ENCODE measurements at places on chromosomes 7 and 10.
A peak's percentile ranks its signal among the peaks of the same experiment; 100 is the strongest.

DNA sequence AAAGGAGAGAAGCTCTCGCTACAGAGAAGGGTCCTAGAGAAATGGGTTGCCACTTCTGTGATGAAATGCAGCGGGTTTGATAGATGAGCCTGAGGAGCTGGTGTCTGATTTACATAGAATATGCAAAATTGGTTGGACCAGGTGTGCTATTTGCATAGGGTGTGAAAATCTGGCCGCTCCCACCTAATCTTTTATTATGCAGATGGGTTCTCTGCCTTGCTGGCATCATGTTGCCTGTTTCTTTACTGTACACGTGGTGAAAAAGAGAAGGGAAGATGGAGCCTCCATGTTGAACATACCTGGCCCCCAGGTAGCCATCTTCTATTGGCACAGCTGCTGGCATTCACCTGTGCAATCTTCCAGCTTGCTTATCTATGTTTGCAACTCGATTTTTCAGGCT is 212.2 kb downstream of the ANKRD7 start:
- DNase-seq, result no peak

- DNase-seq, result no peak
These were observed 1.6 kb upstream of the PIK3CG start for GRCh38 chr7:106863274-106863997.

DNA sequence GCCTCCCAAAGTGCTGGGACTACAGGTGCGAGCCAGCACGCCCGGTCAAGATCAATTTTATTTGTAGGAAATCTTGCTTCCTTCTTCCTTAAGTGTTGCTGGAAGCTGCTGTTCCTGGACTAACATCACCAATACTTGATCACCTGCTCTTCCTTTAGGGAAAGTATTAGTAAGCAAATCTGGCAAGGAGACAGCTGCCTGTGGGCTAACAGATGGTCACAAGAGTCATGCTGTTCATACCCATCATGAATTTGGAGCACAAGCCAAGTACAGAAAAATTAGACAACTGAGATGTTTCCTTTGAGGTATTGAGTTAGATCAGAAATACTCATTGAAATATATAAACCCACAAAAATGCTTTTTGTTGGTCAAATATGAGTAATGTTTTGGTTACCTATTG is 27.9 kb downstream of the BAIAP2L1 start:
- DNase-seq, result peak; percentile 91

- DNase-seq, result no peak
These were observed 8.9 kb upstream of the A1CF start for GRCh38 chr10:50894312-50894711.

DNA sequence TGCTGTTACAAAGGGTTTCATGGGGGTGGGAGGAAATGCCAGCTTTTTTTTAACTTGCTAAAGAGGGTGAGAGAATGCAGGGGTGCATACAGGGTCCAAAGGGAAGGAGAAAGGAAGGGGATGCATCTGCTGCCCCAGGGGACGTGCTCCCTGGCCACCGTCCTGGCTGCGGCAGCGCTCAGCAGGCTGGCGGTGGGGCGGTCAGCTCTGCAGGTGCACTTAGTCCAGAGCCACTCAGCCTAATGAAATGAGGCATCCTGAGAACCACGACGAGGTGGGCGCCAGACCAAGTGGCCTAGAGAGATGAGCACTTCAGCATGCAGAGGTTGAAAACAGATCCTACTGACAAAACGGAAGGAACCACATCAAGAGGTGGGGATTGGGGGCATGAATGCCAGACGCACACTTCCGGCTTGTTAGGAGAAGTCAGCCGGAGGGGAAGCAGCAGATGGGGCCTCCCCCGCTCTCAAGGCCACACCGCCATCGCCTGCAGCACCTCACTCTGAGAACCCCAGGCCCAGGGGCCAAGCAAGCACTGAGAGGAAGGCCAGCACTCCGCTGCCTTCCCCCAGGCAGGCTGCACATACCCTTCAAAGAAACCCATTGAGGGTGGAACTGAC is 94.5 kb downstream of the MAD1L1 start:
- no peak for DNase-seq

- DNase-seq, result no peak
These were observed 9.6 kb downstream of the UBTD1 start for GRCh38 chr10:97508342-97508741.

DNA sequence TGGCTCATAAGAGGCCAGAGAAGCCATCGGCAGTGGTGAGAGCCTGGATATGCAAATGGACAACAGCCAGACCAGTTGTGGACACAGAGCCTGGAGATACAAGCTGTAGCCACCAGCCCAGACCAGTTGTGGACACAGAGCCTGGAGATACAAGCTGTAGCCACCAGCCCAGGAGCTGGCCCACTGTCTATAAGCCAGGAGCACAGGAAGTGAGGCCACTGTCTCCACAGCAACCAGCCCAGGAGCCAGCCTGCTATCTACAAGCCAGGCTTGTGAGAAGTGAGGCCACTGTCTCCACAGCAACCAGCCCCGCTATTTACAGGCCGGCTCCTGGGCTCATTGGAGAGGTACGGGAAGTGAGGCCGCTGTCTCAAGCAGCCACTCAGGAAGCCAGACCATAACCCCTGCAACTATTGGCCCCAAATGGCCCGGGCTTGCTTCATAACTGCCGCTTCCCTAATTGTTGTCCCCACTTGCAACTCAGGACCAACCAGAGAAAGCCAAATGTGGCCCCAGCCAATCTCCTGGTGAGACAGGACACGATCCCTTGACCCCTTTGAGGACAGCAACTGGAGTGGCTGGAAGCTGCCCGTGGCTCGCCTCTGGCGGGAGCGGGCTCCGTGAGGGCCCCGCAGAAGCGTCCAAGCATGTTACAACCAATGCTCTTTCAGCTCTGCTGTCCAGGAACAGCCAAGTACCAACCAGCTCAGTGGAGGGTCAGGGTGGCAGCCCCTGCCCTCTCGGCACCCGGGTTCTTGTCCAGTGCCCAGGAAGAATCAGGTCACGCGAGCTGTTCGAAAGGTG is 44.1 kb upstream of the CNPY1 start:
- DNase-seq, result no peak

- no peak for DNase-seq
These were observed 91.1 kb upstream of the TNS3 start for GRCh38 chr7:47672977-47673381.

DNA sequence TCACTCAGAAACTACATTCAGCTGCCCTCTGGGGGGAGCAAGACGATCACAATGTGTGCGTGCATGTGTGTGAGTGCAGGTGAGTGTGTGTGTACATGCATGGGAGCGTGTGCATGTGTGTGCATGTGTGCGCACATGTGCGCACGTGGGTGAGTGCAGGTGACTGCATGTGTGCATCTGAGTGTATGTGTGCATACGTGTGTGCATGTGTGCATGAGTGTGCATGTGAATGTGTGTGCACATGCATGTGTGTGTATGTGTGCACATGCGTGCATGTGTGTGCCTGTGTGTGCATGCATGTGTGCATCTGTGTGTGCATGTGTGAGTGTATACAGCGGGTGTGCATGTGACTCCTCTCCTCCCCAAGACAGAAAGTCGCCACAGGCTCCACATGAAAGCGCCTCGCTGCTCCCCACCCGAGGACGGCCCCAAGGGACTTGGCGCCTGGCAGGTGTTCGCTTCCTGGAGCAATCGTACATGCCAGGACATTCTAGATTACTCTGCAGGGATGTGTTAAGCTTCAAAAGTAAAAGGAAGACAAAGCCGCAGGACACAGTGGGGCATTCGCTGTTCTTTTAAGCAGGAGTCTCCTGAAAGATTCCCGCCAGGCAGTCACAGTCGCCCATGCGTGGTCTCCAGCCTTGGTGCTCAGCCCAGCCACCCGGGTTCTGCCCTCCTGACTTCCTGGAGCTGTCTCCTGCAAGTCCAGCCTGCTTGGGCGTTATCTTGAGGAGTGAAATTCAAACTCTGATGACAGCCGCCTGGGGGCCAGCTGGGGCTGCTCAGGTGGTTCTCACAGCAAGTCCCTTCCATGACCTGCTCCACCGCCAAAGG is 42.0 kb upstream of the ADGRA1 start:
- DNase-seq, result no peak

DNA sequence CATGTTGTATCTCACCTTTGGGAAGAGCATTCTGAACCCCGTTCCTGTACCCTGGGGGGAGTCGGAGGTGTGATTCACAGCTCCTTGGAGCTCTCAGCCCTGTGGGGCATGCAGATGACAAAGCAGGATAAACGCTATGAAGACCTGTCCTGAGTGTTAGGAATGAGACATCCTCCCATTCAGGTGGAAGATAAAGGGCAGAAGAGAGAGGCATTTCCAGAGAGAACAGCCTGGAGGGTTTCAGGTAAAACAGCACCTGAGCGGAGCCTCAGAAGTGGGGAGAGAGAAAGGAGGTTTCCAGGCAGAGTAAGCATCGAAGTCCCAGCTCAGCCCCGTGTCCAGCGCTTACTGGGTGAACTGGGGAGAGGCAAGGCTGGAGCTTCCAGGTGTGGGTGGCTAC is 288.9 kb downstream of the KLF6 start:
- DNase-seq, result no peak

DNA sequence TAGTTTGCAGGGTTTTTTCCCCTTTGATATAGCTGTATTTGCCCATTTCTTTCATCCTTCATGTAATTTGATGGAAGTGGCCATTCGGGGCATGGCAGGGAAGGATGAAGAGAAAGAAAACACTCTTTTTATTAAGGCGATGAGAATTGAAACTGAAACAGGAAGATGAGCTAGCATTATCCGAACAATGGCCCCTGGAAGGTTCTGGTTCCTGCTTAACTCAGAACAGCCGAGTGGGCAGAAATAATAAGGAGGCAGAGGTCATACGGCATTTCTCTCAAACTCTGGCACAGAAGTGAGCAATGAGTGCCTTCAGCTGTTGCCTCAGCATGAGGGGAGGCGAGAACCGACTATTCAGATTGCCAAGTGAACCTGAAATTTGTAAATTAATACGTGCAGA is 113.2 kb upstream of the MYO3A start:
- DNase-seq, result peak; percentile 34

GRCh38 chr10:119337796-119338432 is 130.5 kb downstream of the GRK5 start:
- no peak for DNase-seq

DNA sequence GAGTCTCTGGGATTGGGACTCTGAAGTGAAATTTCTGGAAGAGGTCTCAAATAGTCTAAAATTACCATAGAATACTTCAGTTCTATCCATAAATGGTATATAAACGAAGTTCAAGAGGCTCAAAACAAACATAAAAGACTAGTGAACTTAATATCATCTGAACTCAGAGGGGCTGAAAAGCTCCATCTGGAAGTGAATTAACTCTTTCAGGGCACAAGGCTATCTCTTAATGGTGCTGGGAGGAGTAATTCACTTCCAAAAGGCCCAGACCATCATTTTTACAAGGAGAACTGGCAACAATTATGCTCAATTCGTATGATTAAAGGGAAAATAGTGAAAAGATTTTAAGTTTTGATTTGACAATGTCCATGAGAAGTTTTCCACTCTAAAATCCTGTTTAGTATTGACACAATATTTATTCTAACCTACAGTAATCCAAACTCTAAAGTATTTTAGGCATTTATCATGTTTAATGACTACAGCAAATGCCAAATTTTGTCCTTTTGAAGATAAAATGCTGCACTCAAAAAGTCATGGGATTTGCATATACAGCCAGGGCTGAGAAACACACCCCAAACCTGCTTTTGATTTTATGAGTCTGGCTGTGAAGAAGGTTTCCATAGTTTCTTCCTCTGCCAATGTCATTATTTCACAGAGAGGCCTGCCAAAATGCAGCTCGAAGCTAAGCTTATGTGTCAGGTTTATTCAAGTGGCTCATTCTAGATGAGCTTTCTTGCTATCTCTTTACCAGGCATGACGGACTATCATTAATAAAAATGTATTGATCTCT is 143.9 kb downstream of the HIBADH start:
- no peak for DNase-seq

DNA sequence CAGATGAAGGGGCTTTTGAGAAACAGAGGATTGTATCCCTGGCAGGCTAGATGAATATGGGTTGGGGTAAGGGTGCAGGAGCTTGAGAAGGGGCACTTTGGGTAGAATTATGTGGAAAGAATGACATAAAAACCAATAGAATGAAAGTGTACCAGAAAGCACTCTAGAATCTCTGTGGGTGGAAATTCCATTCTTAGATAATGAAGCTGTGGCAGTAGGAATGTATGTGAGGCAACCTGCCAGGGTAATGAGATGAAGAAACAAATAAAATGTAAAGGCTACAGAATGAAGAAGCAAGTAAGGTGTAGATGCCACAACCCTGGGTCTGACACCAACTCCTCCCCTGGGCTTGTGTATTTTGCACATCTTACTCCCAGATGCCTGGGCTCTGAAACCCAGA is 16.8 kb downstream of the NOBOX start:
- DNase-seq, result no peak

GRCh38 chr7:138460649-138461607 is 869 bp downstream of the TRIM24 start:
- DNase-seq, result peak; percentile 77

GRCh38 chr7:111274857-111275256 is 183.9 kb downstream of the LRRN3 start:
- DNase-seq, result no peak

- no peak for DNase-seq
These were observed 120.5 kb upstream of the IMMP2L start for GRCh38 chr7:111682588-111683340.

DNA sequence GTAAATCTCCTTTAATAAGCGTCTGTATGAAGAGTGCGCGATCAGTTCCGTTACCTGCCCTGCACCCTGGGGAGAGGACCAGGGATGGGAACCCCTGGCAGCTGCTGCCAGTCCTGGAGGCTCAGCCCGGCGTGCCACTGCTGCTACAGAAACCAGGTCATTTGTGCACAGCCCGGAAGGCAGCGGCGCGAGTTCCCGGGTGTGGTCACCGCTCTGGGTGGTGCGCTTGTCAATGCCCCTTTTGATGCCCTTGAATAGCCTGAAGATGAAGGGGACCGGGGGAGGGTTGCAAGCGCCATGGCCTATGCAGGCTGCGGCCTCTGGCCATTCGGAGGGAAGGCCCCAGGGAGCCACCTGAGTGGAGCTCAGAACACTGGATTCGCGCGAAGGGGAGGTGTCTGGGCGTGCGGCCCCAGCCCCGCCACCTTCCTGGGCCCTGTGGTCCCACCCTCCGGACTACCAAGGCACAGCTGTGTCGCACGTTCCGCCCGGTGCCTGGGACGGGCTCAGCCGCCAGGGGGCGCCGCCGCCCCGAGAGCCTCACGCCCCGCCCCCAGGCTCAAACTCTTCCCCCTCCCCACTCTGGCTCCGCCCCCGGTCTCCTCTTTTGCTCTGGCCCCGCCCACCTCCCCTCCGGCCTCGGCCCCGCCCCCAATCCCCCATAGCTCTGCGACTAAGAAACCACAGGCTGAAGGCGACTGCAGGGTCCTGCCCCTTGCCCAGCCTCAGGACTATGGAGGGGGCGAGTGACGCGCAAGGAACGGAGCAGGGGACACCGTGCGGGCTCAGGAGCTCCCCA is 16.5 kb downstream of the AP5Z1 start:
- no peak for DNase-seq

DNA sequence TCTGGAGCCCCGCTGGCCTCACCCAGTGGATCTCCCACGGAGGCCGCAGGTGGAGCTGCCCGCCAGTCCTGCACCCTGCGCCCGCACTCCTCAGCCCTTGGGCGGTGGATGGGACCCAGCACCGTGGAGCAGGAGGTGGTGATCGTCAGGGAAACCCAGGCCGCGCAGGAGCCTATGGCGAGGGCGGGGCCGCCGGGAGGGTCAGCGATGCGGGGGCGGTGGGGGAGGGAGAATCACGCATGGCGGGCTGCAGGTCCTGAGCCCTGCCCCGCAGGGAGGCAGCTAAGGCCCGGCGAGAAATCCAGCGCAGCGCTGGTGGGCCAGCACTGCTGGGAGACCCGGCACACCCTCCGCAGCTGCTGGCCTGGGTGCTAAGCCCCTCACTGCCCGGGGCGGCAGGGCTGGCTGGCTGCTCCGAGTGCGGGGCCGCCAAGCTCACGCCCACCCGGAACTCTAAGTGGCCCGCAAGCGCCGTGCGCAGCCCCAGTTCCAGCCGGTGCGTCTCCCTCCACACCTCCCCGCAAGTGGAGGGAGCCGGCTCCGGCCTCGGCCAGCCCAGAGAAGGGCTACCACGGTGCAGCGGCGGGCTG is 524.8 kb upstream of the TPK1 start:
- DNase-seq, result no peak
